Amygdala (tissue), 56 donors: ENCODE measurements at places on chromosomes 7 and 10.

DNA sequence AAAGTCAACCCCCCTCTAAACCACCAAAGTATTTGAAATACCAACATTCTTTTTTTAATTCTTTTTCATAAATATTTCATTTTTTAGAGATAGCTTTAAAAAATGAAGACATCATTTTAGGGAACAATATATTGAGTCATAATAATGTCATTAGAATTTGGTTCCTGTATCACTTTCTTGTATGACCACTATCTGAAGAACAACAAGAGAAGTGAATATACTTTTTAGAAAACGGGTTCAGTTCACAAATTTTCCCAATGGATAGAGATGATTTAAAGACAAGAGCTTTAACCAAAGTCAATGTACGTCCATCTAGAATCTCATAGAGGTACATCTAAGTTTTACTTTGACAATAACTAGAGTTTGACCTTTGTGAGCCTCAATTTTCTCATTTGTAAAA is 48.2 kb downstream of the CUBN start:
- no peak for DNase-seq

- DNase-seq: no peak
These were observed 5.7 kb upstream of the ZNF862 start for GRCh38 chr7:149832332-149833041.

DNA sequence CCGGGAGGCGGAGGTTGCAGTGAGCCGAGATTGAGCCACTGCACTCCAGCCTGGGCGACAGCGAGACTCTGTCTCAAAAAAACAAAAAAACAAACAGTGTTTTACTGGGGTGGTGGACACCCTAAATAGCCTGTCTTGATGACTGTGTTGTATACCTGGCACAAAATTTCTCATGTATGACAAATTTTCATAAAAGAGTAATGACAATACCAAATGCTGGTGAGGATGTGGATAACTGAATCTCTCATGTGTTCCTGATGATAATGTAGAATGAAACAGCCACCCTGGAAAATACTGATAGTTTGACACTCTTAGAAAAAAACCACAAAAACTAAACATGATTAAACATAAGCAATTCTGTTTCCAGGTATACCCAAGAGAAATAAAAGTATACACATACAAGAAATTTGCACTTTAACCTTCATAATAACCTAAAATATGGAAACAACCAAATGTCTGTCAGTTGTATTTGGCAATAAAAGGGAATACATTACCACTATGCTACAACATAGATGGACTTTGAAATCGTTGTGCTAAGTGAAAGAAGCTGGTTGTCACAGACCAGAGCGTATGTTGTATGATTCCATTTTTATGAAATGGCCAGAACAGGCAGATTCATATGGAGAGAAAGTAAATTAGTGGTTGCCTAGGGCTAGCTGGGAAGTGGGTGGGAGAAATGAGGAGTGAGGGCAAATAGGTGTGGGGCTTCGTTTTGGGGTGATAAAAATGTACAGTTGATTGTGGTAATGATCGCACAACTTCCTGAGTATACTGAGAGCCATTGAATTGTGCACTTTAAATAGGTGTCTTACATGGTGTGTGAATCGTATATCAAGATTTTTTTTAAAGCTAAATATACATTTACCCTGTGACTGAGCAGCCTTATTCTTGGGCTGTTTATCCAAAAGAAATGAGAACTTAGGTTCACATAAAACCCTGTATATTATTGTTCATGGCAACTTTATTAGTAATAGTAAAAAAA is 12.5 kb downstream of the WDR37 start:
- DNase-seq: no peak

- DNase-seq: no peak
These were observed 396.3 kb upstream of the POM121L12 start for GRCh38 chr7:52639126-52639525.

DNA sequence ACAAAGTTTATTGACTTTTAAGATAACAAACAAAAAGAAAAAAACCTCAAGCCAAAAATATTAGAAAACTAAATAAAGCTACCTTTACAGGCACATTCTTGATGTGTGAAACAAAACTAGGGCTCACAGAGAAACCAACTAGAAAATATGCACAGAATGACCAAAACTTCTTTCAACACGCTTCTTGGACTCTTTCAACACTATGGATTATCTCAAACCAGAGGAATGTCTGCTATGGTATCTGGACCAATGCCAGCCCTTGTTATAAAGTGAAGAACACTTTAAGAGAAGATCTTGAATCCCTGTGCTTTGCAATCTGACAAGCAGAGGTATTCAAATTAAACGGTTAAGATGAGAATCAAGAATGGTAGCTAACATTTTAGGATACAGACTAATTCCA is 76.6 kb downstream of the DNAJC1 start:
- DNase-seq: no peak

DNA sequence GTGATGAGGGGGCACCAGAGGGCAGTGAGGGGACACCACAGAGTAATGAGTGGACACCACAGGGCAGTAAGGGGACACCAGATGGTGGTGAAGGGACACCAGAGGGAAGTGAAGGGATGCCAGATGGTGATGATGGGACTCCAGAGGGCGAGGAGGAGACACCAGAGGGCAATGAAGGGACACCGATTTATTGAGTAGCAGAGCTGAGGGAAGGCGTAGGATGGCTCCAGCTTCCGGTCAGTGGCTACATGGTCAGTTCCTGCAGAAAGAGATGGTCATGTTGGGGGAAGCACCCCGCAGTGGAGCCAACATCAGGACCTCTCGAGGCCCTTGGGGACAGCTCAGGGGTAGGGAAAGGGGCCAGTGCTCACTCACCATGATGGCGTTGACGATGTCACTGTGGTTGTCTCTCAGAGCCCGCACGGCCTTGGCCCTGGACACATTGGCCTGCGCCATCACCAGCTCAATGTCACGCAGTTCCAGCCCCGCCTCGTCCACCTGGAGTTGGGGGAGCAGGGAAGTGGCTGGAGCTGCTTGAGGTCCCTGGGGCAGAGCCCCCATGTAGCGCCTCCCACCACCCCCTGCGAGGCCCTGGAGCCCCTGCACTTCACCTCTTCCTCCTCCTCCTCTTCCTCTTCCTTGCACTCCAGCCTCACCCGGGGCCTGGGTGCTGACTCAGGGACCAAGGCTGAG is 8.4 kb downstream of the NACAD start:
- no peak for DNase-seq

DNA sequence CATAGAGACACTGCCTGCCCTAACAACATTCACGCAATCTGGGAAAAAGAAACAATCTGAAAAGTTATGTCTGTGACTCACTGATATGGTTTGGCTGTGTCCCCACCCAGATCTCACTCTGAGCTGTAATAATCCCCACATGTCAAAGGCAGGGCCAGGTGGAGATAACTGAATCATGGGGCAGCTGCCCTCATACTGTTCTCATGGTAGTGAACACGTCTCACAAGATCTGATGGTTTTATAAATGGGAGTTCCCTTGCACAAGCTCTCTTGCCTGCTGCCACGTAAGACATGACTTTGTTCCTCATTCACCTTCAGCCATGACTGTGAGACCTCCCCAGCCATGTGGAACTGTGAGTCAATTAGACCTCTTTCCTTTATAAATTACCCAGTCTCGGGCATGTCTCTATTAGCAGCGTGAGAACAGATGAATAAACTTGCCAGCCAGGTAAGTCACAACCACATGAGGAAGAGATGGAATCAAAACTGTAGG is 341.5 kb upstream of the AOAH start:
- no peak for DNase-seq

DNA sequence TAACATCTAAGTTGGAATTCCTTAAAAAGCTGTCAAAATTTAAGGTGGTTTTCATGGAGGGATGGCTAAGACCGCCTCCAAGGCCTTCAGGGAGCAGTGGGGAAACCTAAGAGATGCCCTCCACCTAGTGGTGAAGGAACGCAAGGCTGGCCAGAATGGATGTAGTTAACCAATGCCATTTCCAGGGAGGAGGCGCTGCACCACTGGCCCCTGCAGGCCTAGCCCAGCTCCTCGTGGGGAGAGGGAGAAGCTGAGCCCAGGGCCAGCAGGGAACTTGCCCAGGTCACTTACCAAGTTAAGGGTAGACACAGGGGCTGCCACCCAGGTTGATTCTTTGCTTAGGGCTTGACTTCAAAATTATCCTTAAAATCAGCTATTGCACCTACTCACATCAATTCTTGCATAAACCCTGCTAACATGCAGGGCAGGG is 32.0 kb downstream of the FIGNL1 start:
- DNase-seq: peak; percentile 52

DNA sequence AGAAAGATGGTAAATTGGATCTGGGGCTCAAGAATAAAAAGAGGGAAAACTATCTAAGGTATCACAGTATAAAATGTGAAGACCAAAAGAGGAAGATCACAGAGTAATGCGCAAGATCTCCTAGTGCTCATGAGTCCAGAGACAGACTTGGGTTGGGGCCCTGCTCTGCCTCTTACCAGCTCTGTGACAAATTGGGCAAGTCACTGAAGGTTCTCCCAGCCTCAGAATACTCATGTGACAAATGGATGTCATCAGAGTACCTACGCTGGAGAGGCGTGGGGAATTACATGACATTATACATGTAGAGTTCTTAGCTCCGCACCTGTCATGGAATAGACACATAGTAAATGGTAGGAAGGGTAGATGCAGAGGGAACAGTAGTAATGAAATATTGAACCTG is 124.4 kb downstream of the DOCK4 start:
- DNase-seq: no peak

- DNase-seq: no peak
These were observed 16.0 kb upstream of the PRSS1 start for GRCh38 chr7:142733271-142733670.

DNA sequence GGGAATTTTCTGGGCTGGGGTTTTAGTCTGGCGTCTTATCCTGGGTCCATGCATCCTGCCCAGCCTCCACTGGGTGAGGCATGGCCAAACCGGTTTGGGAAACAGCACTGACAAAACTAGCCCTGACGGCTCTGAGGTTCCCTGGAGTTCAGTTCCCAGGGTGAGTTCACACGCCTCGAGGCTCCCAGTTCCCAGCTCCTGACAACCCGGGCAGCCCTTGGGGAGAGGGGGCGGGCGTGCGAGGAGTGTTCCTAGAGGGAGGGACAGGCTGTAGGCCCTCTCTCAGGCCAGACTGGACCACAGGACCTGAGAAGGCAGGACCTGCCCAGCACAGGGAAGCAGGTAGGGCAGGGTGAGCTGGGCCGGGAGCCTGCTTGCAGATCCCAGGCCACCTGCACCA is 82.3 kb upstream of the PPIF start:
- no peak for DNase-seq

GRCh38 chr10:74040200-74041126 is 42.5 kb downstream of the VCL start:
- DNase-seq: no peak

- DNase-seq: no peak
These were observed 15.6 kb downstream of the ATG9B start for GRCh38 chr7:151008511-151009323.

GRCh38 chr7:29970158-29970557 is 19.4 kb downstream of the SCRN1 start:
- DNase-seq: no peak

GRCh38 chr10:11319990-11320602 is 291.4 kb downstream of the USP6NL start:
- no peak for DNase-seq

DNA sequence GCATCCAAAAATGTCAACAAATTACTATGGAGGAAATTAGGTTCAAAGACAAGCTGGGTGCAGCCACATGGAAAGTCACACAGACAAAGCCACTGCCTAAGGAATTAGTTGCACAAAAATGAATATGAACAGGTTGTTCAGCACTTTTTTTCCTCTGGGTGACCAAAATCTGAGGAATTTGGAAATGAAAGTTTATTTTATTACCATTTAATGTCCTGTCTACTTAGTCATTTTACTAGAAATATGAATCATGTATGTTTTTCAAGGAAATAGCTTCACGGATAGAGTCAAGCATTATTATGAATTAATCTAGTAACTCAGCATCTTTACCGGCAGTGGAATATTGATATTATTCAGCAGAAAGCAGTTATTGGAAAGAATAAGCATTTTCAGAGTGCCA is 106.3 kb downstream of the ANK3 start:
- DNase-seq: no peak

DNA sequence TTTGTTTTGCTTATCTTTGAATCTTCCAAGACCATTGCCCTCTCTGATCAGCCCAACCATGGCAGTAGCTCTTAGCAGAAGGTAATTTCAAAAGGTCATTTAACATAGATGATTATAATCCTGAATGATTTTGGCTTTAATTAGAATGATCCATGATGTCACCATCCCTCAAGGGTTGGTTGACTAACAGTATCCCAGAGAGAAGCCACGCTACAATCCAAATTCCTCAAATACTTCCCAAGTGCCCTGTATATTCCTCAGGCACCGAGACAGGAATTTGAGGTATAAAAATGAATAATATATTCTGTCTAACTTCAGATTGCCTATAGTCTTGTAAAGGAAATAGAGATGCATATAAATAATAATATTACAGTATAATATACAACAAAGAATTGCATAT is 42.1 kb upstream of the TMEM196 start:
- DNase-seq: no peak

DNA sequence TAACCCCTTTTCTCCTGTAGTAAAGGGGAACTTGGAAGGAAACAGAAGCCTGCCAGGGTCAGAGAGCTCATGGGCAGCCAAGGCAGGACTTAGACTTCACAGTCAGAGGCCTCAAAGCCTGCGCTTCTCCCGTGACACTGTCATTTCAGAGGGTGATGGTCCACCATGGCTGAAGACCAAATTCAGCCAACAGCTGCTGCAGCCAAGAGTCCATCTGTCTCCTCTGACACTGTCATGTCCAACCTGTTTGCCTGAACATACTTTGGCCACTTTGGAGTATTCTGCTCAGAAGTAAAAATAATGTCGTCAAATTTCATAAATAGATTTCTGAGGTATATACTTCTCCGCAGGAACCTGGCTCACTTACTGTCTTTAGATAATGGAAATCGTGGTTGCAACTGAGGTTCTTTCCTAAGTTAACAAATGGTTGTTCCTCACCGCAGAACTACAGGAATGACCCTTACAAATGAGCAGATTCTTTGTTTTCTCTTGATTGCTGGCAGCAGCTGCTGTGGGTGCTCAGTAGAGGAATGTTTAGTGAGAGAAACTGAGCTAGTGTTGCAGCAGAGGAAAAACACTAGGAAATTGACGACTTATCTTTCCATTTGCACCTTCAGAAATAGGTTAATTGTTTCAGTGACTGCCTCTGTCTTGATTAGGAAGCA is 626.5 kb downstream of the SDK1 start:
- DNase-seq: no peak

DNA sequence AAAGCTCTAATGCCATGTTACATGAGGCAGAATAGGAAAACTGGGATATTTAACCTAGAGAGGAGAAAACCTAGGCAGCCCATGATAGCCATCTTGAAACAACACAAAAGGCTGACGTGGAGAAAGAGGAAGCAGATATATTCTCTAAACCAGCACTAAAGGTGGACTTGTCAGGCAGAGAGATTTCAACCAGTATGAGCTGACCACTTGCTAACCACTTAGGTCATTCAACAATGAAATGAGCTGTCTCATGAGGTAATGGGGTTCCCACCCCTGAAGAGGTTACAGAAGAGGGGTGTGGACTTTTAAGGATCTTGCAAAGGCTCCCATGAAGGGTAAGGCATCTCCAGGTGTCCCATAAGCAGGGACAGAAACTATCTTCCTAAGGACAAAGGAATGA is 26.8 kb upstream of the EGR2 start:
- no peak for DNase-seq
